ACHN (cell line): ENCODE measurements at places on chromosomes 7 and 10.
A peak's percentile ranks its signal among the peaks of the same experiment; 100 is the strongest.

DNA sequence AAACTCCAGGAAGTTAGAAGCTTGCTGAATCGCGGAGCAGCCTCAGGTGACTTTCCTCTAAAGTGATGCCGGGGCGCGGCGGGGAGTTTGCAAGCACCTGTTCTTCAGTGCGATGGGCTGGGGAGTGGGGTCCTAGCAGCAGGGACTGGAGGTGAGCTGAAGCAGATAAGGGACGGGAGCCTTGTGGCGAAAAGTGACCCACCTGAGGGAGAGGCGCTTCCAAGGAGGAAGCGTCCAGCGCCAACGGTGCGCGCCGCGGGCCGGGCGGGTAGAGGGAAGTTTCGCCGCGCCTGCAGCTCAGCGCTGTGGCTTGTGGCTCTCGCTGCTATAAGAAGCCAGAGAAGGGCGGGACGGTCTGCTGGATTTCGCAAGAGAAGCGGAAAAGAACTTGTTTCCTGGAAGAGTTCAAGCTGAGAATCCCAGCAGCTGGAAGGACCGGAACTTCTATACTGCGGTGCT is at the start of gene STEAP4:
STEAP4 (minus strand) TSS at position 305 of the 459 bp plus-strand sequence. CDS start 22,625 bp downstream, outside the sequence.
- DNase-seq, result peak; percentile 25

DNA sequence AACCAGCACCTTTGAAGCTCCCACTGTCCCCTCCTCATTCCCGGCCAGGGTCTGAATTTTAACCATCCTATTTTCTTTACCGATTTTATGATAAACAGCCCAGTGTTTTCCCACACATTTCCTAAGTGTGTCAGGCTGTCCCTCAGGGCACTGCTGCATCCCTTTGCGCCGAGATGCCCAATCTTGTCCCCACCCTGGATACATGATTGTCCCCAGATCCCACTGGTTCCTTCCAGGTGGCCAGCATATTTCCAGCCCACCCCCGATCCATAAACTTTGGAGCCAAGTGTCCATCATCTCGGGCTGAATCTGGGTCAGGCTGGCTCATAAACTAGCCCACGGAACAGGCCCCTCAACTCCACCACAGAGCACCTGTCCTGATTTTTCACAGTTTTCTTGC is 137.2 kb downstream of the CDH23 start:
- DNase-seq, result no peak

GRCh38 chr7:41729059-41729458 is 26.2 kb upstream of the INHBA start:
- DNase-seq, result no peak

DNA sequence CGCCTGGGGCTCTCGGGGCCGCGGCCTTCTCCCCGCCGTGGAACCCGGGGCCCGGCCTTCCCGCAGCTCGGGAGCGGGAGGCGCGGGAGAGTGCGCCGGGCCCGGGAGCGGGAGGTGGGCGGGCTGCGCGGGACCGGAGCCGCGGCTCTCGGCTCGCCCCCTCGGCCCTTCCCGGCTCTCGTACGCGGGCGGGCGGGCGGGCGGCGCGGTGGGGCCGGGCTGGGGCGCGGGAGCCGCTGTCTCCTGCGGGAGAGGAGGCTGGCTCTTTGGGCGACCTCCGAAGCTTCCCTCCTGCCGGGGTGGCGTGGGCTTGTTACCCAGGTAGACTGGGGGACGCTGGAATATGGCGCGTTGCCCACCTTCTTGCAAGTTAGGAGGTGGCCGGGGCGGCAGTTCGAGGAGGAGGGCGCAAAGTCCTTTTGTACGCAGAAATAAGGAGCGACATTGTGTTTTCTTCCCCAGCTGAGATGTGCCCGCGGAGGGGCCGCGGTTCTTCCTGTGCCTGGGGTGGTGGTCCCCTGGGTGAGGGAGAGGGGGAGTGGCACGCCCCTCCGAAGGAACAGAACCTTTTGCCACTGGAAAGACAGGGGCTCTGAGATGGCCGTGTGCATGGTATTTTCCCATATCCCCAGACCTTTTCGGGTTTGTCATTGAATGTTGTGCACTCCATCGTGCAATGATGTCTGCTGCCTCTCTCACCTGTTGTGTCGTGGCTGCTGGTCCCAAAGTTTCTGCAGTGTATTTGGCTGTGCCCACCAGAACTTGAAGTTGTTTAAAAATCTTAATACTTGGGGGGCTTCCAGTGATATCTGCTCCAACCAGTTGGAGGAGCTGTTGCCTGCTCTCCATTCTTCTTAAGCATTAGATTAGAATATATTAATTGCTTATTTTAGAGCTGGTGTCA is 844 bp downstream of the NRF1 start:
- peak; percentile 54 for DNase-seq

GRCh38 chr10:38010119-38010903 is at the start of gene ZNF33A:
Gene ZNF33A (plus strand): TSS chr10:38010675. CDS start chr10:38012342, 1,667 bp downstream.
- DNase-seq, result peak; percentile 87

DNA sequence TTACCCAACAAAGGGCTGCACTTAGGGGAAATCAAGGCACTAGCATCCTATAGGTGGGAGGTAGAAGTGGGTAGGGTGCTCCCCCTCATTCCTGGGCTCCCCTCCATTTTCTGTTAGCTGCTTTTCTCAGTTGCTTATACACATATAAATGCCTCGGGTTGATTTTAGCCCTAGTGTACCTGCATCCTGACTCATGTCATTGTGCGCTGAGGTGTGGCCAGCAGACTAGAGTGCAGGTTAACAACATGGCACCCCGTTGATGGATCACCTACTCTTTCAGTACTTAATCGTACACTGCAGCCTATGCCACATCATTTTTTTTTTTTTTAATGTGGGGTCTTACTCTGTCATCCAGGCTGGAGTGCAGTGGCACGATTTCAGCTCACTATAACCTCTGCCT is 144.0 kb upstream of the ITGB1 start:
- DNase-seq, result no peak

DNA sequence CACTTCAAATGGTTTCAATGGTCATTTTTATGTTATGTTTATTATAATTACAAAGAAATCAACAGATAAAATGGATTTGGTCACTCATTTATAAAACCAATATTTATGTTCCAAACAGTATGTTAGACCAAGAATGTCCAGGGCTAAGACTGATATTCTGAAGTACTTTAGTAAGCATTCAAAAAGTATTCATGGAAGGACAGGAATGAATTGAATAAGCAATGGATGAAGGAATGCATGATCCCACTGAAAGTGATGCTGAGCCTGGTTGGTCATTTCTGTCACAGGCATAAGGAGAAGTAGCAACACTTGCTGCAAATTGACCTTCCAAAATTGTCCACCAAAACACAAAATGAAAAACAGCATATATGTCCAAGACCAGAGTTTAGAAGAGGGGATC is 189.0 kb upstream of the CELF2 start:
- no peak for DNase-seq

DNA sequence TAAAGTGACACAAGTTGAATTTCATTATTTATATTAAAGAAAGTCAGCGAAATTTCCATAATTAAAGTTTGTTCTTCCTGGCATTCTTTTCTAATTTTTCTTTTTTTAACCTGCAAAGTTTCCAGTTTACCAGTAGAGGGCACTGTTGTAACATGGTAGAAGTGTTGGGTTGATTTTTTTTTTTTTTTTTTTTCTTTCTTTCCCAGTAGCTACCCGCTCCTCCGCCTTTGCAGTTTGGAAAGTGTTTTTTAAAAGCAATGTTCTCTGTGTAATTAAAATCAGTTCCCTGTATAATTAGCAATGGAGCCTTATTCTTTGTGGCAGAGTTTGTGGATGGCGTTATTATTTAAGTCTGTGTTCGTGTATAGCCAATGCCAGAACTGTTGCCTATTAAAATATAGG is 53.7 kb downstream of the TAF3 start:
- DNase-seq, result peak; percentile 33

- peak; percentile 41 for DNase-seq
Measured at GRCh38 chr10:126421756-126422256, 33.5 kb upstream of the ADAM12 start.

GRCh38 chr7:117728890-117729624 is 144.2 kb downstream of the CTTNBP2 start:
- DNase-seq, result no peak

DNA sequence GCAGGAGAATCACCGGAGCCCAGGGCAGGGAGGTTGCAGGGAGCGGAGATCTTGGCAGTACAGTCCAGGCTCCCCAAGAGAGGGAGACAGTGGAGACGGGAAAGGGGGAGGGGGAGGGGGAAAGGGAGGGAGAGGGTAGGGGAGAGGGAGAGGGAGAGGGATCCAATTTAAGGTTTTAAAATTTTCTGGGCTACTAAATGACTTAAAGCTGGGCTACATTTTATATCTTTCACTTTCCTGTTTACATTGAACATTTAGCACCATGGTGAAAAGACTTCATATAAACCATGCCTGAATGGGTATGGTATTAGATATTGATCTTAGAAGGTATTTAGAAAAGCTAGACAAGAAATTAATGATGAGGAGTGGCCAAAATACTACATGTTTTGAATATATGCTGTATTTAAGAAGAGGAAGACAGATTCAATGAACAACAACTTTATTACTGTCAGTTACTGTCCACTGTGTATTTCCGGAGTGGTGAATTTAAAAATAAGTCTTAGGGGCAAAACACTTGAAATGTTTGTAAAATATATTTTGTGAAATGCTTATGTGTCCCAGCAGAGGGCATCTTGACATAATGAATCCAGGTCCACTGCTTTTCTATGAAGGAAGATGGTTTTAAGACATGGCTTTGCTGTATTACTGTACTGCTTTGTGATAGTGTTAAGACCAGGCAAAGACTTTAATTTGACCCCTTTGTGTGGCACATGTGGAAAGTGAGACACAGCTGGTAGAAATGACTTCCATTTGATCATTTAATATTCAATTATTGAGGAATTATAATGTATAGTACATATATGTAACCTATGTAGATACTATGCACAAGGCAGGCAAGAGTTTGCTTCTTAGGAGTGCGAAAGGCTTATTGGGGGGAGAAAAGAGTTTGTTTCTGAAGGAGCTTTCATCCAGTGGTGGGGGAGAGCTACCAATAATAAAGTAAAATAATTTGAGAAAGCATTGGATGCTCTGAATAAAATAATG is 52.8 kb downstream of the NRF1 start:
- DNase-seq, result peak; percentile 92

DNA sequence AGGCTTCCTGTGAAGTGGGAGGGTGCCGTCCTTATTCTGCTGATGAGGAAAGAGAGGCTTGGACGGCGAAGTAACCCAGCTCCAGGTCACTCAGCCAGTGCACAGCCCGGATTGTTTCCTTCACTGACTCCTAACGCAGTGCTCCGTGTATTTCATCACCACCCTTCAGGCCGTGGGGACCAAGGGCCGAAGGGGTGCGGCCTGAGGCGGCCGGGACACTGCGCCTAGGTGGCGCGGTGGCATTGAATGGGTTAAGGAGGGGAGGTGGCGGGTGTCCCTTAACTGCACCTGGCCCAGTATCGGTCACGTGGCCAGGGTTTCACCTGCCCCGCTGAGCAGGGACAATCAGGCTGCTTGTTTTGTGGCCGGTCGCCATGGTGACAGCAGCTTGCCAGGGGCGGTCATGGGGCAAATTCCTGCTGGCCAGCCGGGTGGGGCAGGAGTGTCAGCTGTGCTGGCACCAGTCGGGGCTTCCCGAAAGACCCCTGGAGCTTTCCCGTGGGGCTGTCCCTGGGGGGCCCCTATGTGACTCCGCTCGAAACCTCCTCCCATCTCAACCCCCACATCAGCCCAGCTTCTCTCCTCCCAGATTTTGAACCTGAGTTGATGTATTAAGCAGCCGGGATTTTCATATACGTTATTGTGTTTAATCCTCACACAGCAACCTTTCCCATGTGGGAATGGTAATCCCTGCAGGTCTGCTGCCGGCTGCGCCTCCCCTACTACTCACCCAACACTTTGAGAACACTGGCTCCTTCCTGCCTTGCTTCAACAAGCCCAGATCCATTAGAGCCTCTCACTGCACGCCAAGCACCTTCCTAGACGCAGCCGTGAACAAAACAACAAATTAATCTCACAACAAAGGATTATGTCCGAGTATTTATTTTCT is 4.4 kb upstream of the ABHD11 start:
- peak; percentile 77 for DNase-seq
